ENCODE measurements at places on chromosomes 6 and 20. TPM values are rescaled to one million over a fixed set of nuclear protein-coding genes. Genes with fewer than 3 reads are reported as not detected.

Gene BEND6
- polyA plus RNA-seq: not detected

Gene PLN
- polyA plus RNA-seq: 0.40 TPM

Gene USP49
- polyA plus RNA-seq: 0.34 TPM

Gene UBE2V1
- 130 TPM for polyA plus RNA-seq

Gene CLPSL1
- polyA plus RNA-seq: not detected

Gene B4GALT5
- 0.45 TPM for polyA plus RNA-seq

Gene EYS
- 0.09 TPM for polyA plus RNA-seq

Gene B3GALT4
- 27.5 TPM for polyA plus RNA-seq

Gene LAMP5
- polyA plus RNA-seq: not detected

Gene PNPLA1
- not detected for polyA plus RNA-seq

Gene SYNDIG1
- not detected for polyA plus RNA-seq

Gene PXT1
- 0.09 TPM for polyA plus RNA-seq

Gene BMP7
- not detected for polyA plus RNA-seq

Gene PROKR2
- not detected for polyA plus RNA-seq

Gene RIPOR2
- 420 TPM for polyA plus RNA-seq

Gene PHACTR1
- polyA plus RNA-seq: 0.28 TPM

Gene ZBP1
- polyA plus RNA-seq: 33.1 TPM

Gene SPAG4
- 1.2 TPM for polyA plus RNA-seq

Gene SLC26A8
- polyA plus RNA-seq: not detected

Gene EPHA7
- polyA plus RNA-seq: not detected

Gene ADIG
- not detected for polyA plus RNA-seq

Gene UFL1
- 25.5 TPM for polyA plus RNA-seq

Gene PTCRA
- polyA plus RNA-seq: not detected

Gene RIPOR3
- polyA plus RNA-seq: 1.9 TPM

Gene COL12A1
- polyA plus RNA-seq: not detected

Gene RANBP9
- 11.1 TPM for polyA plus RNA-seq

All from CD4-positive, CD25-positive, alpha-beta regulatory T cell (primary cell).